ENCODE measurements at places on chromosomes 4 and X.

DNA sequence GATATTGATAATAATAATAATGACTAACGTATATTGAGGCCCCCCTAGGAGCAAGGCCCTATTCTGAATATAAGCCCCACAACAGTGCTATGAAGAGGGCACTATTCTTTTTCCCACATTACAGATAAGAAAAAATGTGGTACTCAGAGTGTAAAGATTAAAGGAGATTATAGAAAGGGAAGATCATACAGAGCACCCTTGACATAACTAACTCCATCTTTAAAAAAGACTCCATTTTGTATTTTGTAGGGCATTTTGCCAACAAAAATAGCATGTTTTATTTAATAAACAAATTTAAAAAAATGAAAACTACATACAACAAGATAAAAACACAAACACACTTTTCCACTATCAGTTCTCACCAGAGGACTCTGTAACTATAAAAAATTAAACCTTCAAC is 42.1 kb downstream of the GUCY1A1 start:
- DNase-seq: no peak

DNA sequence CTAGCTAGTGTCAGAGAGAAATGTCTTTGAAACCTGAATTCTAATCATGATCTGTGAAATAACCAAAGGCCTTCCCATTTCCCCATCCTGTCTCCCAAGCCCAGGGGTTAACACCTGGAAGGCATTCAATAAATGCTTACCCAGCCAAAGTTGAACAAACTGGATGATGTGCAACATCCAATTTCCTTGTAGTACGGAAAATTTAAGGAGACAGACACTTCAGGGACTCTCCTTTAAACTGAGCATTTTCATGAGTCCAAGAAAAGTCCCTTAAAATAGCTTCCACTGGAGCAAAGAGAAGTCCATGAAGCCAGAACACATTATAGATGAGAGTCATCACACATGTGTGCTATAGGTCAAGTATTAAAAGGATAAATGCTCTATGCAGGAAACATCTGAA is 271.2 kb downstream of the RAB28 start:
- no peak for DNase-seq

DNA sequence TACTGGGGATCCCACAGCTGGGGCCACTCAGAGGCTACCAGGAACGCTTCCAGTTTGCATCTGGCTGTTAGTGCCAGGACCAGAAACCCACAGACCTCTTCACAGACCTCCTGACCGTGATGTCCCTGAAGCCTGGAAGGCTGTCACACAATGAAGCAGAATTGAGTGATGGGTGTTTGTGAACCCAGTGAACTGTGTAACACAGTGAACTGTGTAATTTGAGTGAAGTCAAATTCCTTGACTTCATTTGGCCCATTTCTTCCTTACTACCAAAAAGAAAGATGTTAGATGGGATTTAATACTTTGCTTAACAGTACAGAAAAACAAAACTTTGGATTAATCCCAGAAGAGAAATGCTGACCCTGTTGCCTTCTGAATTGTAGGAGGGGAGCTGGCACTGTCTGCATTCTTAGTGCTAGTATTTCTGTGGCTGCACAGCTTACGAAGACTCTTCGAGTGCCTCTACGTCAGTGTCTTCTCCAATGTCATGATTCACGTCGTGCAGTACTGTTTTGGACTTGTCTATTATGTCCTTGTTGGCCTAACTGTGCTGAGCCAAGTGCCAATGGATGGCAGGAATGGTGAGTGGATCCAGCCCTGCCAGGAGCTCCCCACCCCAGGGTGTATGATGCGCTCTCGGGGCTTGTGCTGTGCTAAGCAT is 17.8 kb downstream of the SRD5A3 start:
- no peak for DNase-seq

- DNase-seq: no peak
These were observed 70.9 kb upstream of the FBXW7 start for GRCh38 chr4:152606753-152607152.

DNA sequence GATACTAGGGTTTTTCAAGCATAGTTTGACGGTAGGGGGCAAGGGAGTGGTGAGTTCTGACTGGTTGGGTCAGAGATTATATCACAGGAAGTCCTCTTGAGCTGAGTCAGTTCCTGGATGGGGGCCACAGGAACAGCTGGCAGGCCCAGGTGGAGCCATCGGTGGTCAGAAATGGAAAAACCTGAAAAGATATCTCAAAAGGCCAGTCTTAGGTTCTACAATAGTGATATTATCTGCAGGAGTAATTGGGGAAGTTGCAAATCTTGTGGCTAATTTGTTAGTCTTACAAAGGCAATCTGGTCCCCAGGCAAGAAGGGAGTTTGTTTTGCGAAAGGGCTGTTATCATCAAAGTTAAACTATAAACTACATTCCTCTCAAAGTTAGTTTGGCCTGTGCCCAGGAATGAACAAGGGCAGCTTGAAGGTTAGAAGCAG is 159.3 kb downstream of the PTCHD1 start:
- DNase-seq: no peak

DNA sequence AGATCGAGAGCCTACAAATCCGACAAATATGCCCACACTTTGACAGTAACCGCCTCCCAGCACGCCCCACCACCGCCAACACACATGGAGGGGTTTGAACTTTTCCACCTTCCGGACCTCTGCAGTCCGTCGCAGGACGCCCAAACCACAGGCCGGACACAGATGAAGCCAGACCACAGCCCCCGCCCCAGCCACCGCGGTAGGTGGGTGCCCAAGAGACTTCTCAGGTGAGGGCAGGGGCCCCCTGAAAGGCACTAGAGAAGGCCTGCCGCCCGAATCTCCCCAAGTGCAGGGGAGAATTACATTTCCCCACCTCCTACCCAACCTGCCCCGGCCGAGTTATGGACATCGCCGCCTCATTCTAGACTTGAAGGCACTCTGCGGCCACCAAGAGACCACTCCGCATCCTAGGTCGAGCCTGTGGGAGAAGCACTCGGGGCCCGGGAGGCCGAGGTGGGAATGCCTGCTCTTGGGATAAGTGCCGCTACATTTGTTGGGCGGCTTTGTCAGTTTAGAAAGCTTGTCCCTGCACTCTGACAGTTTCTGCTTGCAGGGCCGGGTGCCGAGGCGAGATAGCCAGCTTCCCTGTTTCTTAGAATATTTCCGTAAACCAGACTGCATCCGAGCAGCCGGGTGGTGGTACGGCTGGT is 21.5 kb downstream of the HAND2 start:
- no peak for DNase-seq

DNA sequence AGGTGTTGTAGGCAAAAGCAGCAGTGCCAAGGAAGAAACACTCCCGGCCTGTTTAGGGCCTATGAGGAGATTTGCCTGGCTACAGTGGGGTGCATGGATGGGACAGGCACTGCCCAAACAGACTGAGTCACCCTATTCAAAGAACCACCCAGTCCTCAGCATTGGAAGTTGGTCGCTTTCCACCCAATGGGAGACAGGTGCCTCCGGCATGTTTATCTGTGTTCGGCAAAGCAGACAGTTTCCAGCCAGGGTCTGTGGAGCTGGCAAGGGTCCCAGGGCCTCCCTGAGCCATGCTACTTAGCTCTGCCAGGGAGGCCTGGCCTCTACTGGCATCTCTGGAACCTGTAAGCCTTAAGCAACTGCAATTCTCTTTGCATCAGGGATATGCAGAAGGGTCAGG is 165.1 kb upstream of the ATP6AP2 start:
- DNase-seq: no peak

GRCh38 chr4:148061795-148062194 is 329.9 kb downstream of the ARHGAP10 start:
- peak; percentile 43 for DNase-seq

GRCh38 chr4:15779306-15779705 is 1.2 kb downstream of the CD38 start:
- peak; percentile 65 for DNase-seq

- no peak for DNase-seq
These were observed 136.5 kb upstream of the CPEB2 start for GRCh38 chr4:14865804-14866203.

- DNase-seq: no peak
These were observed 192.1 kb downstream of the PTTG2 start for GRCh38 chr4:38152305-38152704.

DNA sequence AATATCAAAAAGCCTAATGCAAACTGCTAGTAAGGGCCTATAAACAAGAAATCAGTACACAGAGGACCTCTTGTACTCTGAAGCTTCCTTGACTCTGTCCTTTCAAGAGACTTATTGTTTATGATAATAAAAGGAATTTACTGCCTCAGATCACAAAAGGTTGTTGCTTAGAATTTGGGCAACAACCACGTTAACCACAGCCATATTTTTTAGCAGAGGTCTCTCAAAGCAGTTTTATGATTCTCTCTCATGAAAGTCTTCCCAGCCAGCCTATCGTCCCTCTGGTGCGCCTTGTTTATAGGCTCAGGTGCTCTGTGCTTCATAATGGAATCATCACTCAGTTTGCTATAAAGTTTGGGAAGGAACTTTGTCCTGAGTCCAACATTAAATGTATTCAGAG is 270.6 kb downstream of the RCHY1 start:
- no peak for DNase-seq

DNA sequence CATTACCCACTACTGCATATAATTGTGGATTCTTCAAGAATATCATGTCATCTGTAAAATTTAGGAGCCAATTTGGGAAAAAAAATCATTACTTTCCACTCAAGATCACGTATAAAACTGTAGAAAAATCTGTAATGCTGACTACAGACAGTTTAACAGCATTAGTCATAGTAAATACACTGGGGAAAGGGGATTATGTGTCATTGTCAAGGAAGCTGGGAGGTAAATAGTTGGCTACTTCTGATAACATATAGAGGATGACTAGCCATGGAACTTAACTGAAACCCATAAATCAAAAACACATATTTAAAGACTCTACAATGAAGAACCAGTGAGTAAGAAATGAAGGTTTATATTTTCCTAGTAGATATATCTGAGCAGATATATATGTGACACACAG is 1666.4 kb upstream of the IGFBP7 start:
- no peak for DNase-seq

- DNase-seq: no peak
These were observed 14.2 kb downstream of the SEC24D start for GRCh38 chr4:118821590-118822293.

GRCh38 chr4:163707873-163708272 is 213.4 kb downstream of the TMA16 start:
- no peak for DNase-seq
